ENCODE measurements at places on chromosomes 2 and 18.

GRCh38 chr2:664063-664462 is 13.1 kb downstream of the TMEM18 start:
- no peak for DNase-seq

DNA sequence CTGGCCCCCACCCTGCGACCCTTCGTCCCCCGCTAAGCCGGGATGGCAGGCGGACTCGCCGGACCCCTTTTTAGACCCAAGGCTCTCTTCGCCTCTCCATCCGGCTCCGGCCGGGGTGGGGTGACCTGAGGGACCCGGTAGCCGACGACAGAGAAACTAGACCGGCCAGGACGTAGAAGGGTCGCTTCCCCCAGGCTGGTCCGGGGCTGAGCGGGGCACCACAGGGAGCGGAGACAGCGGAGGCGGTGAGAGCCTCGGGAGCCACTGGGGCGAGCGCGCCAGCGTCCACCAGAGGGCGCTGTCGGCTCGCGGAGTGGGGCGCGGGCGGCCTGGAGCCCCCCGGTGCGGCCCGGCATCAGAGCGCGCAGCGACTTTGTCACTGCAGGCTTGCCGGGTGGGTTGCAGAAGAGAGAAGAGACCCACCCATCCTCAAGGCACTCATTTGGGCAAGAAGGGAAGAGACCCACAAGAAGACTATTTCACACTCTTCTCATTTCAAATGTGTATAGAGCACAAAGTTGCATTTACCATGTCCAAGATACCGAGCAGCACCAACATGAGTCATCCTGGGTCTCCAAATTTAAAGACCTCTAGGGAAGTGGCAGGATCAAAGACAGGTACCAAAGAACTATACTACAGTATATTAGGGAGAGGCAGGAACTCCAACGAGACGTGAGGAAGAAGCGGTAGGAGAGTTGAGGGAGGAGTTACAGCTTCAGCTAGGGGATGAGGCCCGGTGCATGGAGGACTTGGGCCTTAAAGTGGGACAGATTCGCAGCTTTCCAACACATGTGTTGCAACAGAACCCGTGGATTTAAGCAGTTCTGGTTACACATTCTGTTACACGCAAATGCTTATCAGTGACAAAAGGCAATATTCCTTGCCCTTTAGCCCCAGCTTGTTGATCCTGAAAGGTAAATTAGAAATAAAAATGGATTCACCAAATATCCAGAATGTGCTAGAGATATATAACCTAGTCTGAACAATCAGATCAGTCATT is 7.6 kb upstream of the PRKCE start:
- DNase-seq, result peak; percentile 29

GRCh38 chr2:30956995-30957394 is 149.7 kb upstream of the CAPN13 start:
- DNase-seq, result no peak

DNA sequence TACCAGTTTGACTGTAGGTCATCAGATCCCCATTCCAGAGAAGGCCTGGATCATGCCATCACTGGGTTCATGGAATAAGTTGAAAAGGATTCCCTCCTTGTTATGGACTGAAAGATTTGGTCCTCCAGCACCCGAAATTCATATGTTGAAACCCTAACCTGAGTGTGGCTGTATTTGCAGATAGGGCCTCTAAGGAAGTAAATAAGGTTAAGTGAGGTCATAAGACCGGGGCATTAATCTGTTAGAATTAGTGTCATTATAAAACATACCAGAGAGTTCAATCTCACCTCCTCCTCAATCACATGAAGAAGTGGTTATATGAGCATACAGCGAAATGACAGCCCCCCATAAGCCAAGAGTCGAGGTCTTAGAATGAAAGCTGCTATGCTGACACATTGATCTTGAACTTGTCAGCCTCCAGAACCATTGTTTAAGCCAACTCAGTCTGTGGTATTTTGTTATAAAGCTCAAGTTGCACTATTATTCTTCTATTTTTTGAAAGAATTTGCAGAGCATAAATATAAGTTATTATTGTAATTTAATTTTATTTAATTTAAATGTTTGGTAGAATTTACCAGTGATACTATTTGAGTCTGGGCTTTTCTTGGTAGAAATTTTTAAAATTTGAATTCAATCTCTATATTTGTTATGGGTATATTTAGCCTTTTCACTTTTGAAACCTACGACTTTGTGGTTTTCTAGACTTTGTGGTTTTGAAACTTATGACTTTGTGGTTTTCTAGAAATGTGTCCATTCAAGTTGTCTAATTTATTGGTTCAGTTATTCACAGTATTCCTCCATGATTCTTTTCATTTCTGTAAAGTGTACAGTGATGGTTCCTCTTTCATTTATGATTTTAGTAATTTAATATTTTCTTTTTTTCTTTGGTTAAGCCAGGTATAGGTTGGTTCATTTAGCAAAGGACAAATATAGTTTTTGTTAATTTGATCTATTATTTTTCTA is 1206.7 kb upstream of the CDH2 start:
- DNase-seq, result peak; percentile 80

DNA sequence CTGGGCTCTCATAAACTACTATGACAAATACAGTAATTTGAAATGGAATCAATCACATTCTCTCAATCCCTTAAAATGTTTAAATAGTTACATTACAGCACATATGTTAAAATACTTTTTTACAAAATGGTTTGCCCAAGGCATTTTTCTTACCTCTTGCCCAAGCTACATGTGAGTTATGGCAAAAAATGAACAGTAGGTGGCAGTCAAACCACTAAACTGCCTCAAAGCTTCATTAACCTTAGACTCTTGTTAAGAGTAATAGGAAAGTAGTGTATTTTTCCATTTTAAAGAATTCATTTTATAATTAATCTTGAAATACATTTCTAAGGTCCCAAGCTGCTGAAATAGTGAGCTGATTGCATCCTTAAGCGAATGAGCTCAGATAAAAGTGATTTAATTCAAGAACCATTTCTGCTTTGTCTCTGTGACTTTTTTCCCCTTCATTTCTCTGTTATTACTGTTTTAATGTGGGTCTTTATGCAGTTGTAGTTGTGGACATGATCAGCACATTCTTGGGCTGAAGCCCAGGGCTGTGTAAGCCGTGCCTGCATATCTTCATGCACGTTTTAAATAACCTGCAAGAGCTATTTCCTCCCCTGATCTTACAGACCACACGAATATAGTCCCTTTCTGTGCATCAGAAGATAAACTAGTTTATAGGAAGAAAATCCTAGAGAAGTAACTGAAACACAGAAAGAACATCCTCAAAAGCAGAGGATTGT is 311.8 kb downstream of the LNPK start:
- peak; percentile 54 for DNase-seq

GRCh38 chr2:241199897-241200821 is 11.7 kb downstream of the ANO7 start:
- DNase-seq, result no peak

- DNase-seq, result no peak
Observed at GRCh38 chr18:30618567-30618966, 424.0 kb downstream of the DSC3 start.

GRCh38 chr2:152038441-152038958 is 60.3 kb downstream of the CACNB4 start:
- peak; percentile 8 for DNase-seq

All from MV-4-11 (cell line).